NK-92 treated with Interleukin-12 subunit alpha and Interleukin-12 subunit beta, amount 100 ng/mL, for 24 hours (cell line): ENCODE measurements at places on chromosomes 11 and 22.

DNA sequence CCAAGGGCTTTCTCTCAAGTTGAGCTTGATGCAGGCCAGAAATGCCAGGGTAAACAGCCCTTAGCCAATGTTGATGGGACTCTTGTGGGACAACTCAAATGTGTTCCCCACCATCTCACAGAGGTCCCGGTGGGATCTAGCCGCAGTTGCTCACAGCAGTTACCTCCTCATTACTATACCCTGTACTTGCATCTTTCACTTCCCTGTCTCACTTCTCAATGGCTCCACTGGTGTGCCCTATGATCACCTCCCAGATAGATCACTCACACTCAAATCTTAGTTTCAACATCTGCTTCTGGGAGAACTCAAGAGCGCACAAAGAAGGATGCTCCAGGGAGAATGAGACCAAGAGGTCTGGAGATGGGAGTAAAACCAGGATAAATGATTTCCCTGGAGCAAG, 47.0 kb downstream of the RCN1 start:
- DNase-seq: no peak

GRCh38 chr11:38498721-38499120, 1900.7 kb upstream of the RAG2 start:
- no peak for DNase-seq

- no peak for DNase-seq
Observed at GRCh38 chr22:22999523-22999922, 70.8 kb upstream of the GNAZ start.

- no peak for DNase-seq
Observed at GRCh38 chr11:106670069-106670468, 348.2 kb downstream of the GUCY1A2 start.

DNA sequence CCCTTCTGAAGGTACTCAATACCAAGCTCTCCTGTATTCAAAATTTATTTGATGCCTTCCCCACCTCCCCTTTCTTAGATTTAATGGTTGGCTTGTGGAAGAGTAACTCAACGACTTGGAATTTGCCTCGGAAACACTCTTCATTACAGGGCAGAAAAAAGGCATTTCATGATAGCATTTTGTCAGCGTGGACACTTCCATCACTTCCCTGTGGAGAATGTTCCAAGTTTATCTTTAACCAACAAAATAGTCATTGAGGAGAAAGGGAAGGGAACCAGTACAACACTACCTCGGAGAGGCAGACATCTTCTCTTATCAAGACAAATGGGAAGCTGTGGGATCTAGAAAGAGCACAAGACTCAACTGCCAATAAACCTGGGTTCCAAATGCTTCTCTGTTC, 177.2 kb upstream of the MTMR2 start:
- no peak for DNase-seq
